Fibroblast of skin of right quadriceps (primary cell): ENCODE measurements at places on chromosomes 2 and 18.

GRCh38 chr2:70091816-70092215 is 4.5 kb downstream of the PCBP1 start:
- no peak for DNase-seq

- peak; percentile 36 for DNase-seq
Observed at GRCh38 chr2:108607706-108608301, 73.5 kb downstream of the LIMS1 start.

DNA sequence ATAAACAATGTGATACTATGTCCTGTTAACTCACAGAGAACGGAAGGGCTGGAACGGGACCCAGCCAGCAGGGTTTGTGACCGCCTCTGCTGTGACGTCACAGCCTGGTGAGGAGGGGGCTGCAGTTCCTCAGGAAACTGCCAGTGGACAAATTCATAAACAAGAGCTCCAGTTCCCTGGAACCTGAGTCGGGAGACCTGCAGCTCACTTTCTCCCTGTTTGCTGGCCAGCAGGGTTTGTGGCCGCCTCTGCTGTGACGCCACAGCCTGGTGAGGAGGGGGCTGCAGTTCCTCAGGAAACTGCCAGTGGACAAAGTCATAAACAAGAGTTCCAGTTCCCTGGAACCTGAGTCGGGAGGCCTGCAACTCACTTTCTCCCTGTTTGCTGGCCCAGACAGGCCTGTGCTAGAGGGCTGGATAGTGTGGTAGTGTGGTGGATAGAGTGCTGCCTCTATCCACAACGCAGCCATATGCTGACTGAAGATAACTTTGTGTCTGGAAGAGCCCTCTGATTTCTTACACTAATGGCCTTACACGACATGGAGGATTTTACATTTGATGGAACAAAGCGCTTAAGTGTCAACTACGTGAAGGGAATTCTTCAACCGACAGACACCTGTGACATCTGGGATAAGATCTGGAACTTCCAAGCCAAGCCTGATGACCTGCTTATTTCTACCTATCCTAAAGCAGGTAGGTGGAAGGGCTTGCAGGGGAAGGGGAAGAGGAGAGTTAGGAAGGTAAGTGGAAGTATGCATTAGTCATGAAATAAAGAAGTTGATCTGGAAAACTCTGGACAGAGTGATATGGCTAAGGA is at the start of gene SULT1C4:
TSS of gene SULT1C4 (plus strand) at position 140 of the 816 bp plus-strand sequence. CDS start at position 524, 384 bp downstream.
- DNase-seq: peak; percentile 17

DNA sequence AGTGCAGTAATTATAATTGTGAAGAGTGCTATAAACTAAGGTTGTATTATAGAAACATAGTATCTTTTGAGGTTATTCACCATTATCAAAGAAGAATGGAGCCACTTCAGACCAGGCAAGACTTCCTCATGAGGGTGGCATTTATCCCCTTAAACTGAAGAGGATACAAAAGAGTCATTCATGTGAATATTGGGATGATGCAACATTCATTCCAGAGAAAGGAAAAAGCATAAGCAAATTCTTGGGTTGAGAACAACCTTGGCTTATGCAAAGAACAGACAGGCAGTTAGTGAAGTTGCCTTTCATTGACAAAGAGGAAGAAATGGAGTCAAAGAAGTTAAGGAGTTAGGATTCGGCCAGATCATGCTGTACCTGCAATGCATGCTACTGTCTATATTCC is 682.5 kb downstream of the MBD2 start:
- no peak for DNase-seq

DNA sequence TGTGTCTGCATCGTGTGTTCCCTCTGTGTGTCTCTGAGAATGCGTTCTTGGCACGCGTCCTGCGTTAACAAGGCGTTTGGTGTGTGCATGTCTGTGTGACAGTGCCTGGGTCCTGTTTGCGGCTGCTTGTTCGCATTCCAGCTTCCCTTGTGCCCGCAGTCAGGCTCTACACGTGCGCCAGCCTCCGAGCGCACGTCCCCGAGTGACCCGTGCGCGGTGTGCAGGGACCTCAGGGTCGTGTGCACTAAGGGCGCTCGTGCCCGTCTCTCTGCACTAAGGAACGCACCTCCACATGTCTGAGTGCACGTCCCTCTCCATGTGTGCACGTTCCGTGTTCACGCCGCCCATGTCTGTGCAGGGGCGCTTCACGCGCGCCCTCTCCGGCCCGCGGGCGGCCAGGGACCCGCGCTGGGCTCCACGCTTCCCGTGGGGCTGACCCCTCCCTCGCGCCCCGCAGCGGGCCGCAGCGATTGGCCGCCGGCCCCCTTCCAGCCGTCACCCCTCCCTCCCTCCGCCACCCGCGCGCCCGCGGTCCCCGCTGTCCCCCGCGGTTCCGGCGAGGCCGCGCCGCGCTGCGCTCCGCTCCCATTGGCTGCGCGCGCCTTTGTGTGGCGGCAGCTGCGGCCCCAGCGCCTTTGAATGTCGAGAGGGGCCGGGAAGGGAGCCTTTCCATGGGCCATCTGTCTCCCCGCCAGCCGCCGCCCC is 229.4 kb downstream of the HAUS1 start:
- DNase-seq: peak; percentile 16

- no peak for DNase-seq
Observed at GRCh38 chr2:122530814-122531213, 775.4 kb downstream of the TSN start.

GRCh38 chr18:77392321-77392720 is 142.7 kb downstream of the GALR1 start:
- no peak for DNase-seq

DNA sequence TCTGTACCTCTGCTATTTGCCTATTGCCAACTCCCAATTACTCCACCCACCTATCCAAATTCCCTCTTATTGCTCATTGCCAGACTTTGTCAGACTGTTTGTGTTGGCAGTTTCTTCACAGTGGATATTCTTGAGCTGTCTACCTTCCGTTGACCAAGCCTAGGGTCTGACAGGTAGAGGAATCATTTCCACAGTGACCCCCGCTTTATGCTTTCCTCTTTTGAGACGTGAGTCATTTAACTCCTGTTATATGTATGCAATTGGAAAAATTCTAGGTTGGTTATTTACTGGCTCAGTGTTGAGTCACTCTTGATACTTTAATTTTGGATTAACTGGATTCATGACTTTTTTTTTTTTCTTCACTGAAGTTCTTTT is 187.7 kb downstream of the IRS1 start:
- DNase-seq: peak; percentile 73

- DNase-seq: peak; percentile 34
Observed at GRCh38 chr18:63603772-63604171, 16.6 kb downstream of the SERPINB13 start.

GRCh38 chr2:25460261-25460905 is 118.7 kb upstream of the DNMT3A start:
- no peak for DNase-seq

GRCh38 chr18:42004653-42005052 is 49.6 kb downstream of the PIK3C3 start:
- DNase-seq: no peak

GRCh38 chr2:226673314-226673723 is 126.3 kb downstream of the IRS1 start:
- peak; percentile 75 for DNase-seq
